HTR-8/SVneo (cell line): ENCODE measurements at places on chromosomes 6 and 20.

- no peak for DNase-seq
Measured at GRCh38 chr6:22237526-22237925, 59.3 kb downstream of the PRL start.

DNA sequence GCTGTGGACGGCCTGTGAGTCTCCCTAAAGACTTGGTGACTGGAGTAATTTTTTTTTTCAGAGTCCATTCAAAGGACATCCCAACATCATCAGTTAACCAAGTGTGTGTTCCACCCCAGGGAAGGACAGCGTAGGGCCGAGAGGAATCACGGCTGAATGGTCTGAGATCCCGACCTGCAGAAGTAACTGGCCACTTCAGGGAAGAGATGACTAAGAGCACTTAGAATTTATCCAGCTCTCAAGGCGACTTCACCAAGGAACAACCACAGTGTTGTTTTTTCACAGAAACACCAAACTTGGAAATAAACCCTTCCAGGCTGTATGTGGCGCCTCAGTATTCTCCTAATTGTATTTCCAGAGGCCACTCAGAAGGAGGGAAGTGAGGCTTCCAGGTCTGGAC is 231.6 kb downstream of the FNDC1 start:
- no peak for DNase-seq

GRCh38 chr6:119542037-119542436 is 192.5 kb upstream of the MAN1A1 start:
- DNase-seq: no peak

DNA sequence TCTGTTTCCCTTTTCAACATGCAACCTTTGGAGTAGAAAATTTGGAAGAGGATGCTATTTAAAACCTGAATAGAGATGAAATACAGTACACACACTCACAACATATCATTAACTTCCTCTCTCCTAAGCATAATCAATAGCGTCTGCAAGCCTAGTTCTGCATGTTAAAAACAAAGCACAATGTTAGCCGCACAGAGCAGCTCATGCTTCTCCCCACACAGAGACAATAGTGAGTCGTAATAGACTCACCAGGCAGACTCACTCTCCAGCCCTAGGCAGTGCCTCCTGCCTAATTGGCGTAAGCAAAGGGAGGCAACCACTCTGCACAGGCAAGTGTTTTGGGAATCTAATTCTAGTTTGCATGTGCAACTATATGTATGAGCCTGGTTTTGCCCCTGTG is 45.8 kb upstream of the ARID1B start:
- no peak for DNase-seq

- DNase-seq: peak; percentile 34
Measured at GRCh38 chr6:12403201-12403826, 113.2 kb downstream of the EDN1 start.

DNA sequence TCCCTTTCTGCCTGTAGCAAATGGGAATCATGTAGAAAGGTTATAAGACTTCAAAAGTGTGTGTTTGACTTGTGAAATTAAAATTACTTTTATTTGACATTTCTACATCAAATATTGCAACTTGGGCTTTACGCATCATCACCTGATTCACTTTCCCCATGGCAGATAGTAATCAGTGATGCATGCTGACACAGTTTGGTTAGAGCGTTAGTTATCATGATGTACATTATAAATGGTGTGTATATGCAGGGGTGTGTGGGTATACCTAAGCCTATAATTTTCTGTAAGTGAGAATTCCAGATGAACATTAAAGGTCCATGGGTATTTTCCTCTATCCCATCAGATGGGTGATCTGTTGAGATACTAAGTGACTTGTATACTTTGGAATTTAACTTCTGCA is 141.5 kb downstream of the KLHL32 start:
- no peak for DNase-seq

- DNase-seq: no peak
Measured at GRCh38 chr6:63213325-63213724, 2.1 kb downstream of the FKBP1C start.

- no peak for DNase-seq
Measured at GRCh38 chr6:100808638-100809275, 72.4 kb downstream of the ASCC3 start.

- DNase-seq: no peak
Measured at GRCh38 chr6:4281341-4282293, 146.2 kb upstream of the ECI2 start.

DNA sequence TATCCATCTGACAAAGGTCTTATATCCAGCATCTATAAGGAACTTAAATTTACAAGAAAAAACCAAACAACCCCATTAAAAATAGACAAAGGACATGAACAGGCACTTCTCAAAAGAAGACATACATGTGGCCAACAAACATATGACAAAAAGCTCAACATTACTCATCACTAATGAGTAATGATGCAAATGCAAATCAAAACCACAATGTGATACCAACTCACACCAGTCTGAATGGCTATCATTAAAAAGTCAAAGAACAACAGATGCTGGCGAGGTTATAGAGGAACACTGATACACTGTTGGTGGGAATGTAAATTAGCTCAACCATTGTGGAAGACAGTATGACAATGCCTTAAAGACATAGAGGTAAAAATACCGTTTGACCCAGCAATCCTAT is 13.9 kb downstream of the MACROD2 start:
- DNase-seq: no peak

DNA sequence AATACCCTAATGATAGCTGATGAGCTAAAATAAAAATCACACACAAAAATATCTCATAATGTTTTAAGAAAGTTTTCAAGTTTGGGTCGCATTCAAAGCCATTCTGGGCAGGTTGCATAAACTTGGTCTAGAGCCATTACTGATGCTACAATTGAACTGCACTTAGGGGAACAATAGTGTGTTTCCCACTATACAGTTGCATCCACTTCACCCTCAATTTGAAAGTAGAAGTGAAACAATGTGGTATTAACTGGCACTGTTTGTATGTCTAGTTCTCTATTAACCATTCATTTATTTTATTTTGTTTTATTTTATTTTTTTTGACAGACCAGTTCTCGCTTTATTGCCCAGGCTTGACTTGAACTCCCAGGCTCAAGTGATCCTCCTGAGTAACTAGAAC is 23.0 kb upstream of the STK38 start:
- DNase-seq: no peak

GRCh38 chr6:93581371-93581770 is 162.0 kb upstream of the EPHA7 start:
- no peak for DNase-seq

- no peak for DNase-seq
Measured at GRCh38 chr20:3798908-3799248, 2.8 kb downstream of the CDC25B start.
